A549 (cell line): ENCODE measurements at places on chromosomes 7 and 10.

DNA sequence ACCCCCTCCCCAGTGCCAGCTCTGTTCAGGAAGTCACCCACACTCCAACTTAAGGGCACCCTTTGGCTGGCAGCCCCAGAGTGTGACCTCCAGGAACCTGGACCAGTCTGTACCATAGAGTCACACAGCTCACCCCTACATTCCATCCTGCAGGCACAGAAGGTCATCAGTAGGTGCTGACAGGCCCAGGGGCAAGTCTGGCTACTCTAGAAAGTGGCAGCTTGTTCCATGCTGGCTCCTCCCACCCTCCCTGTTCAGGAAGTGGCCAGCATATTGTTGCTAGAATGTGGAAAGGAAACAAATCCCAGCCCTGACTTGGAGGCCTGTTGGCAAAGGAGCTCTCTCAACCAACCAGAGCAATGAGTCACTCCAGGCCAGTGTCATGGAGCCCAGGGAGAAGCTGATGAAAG is 3.2 kb upstream of the NCOA4 start:
- DNase-seq: no peak

- DNase-seq: peak; percentile 95
Measured at GRCh38 chr10:67815571-67816059, 22.4 kb downstream of the DNAJC12 start.

DNA sequence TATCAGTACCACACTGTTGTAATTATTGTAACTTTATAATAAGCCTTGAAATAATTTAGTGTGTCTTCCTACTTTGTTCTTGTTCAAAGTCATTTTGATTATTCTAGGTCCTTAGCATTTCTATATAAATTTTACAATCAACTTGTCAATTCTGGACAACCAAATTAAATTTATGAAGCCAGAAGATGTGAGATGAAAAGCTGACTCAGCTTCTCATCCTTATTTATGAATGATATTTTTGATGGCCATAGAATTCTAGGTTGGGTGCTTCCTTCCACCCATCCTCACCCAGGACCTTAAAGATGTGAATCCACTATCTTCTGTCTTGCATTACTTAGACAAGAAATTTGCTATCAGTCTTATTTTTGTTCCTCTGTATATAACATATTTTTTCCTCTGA is 261.1 kb downstream of the GFRA1 start:
- DNase-seq: no peak

- DNase-seq: no peak
Measured at GRCh38 chr7:2154121-2154520, 78.6 kb downstream of the MAD1L1 start.

DNA sequence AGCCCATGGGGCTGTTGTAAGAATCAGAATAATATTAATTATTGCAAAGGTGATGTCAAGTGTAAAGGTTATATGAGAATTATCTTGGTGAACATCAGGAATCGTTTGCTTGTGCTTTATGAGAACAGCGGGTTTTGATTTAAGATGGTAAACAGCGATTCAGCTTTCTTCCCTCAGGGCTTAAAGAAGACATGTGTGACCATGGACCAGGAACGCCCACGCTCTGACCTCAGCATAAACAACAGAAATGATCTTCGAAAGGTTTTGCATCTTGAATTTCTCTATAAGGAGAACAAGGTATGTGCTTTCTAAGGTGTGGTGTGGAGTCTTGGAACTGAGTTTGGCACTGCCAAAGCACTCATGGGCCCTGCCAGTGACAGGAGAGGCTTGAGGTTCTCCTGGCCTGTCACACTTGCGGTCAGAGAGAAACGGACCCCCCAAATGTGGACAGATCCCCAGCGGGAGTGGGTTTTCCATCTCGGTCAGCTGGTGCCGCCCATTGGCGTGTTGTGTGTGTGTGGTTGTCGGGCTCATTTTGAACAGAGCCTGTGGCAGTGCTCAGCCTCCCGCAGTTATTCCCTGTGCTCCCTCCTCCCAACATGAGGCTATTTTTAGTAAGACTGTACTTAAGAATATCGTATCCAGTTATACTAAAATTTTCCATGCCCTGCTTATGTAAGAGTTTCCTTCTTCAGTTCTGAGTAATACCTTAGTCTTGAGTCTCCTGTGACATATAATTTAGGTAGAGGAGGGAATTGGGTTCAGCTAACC is 7.2 kb downstream of the MINDY4 start:
- no peak for DNase-seq

DNA sequence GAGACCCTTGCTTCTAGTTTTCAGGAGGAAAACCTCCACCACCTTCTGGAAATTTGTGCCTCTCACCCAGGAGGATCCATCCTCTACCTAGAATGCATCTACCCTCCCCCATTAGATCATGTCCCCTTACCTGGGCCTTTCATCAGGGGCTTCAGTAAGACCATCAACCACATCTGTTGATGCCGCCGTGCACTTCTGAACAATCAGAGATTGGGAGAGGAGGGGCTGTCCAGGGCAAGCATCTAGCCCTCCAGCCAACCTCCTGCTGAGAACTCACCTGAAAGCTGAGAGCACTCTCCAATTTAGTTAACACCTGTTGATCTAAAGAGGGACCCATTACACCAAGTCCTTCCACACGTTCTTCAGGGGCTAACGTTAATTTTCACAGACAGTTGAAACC is 57.6 kb upstream of the PIK3CG start:
- no peak for DNase-seq

DNA sequence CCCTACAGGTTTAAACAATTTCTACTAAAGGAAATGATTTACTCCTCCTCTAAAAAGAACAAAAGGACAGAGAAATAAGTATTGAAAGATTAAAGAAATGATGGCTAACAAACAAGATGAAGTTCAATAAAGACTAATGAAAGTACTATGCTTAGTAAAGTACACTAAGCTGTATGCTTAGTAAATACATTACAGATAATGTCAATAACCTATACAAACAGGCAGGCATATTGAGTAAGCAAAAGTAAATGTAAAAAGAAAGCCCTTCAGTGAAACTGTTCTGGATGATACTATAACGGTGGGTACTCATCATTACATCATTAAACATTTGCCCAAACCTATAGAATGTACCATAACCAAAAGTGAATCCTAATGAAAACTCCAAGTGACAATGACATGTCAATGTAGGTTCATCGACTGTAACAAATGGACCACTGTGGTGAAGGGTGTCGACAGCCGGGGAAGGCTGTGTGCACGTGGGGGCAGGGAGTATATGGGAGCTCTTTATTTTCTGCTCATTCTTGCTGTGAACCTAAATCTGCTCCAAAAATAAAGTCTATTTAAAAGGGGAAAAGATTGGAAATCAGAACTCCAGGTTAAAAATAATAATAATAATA is 34.0 kb downstream of the CYTH3 start:
- DNase-seq: no peak

DNA sequence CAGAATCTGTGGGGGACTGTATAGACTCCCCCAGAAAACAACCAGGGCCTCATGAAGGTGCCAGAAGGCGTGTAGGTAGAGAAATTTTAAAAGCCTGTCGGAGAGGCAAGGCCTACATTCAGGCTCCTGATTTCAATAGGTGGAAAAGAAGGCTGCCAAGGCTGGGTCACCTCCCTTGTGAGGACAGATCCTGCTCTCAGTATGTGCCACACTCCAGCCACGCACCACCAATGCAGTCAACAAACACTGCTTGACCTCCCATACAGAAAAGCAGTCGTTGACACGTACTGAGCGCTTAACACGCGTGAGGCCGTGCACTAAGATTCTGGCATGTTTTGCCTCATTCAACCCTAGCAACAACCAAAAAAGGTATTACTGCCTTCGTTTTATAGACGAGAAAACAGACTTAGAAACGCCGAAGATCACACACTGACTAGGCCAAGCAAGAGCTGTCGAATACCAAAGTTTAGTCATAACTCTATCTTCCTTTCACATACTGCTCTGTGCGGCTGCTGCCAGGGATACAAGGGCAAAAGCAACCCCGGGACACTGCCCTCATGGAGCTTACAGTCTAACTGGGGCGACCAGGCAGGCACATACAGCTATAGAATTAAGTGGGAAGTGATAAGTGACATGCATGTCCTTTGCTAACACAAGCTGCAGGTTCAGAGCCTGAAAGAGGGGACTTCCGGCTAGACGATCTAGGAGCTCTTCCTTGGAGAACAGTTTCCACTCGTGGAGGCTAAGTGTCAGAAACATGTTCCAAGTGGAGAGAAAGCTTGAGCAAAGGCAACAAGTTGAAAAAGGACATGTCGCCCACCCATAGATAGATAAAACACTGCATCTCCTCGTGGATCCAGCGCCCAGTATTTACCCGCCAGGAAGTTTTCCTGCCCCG is 797 bp upstream of the NKX2-3 start:
- no peak for DNase-seq

DNA sequence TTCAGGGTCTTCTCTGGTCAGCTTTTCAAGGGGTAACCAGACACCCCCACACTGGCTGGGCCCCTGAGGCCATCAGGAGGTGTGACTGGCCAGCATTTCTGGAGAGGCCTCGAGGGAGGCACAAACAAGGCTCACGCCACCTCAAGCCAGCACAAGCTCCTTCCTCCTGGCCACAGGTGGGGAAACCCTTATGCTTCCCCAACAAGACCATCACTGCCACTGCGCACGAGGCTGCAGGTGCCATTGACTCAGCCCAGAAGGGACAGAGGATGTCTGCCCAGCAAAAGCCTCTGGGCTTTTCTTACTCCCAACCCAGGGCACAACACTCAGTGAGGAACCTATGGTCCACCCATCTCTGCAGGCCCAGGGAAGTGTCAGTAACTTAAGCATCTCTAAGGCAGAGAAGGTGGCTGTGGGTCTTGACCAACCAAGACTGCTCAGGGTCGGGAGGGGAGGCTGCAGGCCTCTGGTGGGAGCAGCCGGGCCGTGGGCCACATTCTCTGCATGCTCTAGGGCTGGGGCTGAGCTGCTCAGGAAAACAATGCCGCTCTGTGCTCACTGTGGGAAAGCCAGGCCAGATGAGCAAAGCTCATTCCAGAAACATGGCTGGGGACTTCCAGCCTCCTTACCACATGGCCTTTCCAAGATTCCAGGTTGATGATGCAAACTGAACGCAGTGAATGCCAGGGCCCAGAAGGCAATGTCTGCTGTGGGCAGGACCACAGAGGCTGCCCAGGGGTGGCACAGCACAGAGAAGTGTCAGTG is 24.2 kb upstream of the RASSF4 start:
- no peak for DNase-seq

DNA sequence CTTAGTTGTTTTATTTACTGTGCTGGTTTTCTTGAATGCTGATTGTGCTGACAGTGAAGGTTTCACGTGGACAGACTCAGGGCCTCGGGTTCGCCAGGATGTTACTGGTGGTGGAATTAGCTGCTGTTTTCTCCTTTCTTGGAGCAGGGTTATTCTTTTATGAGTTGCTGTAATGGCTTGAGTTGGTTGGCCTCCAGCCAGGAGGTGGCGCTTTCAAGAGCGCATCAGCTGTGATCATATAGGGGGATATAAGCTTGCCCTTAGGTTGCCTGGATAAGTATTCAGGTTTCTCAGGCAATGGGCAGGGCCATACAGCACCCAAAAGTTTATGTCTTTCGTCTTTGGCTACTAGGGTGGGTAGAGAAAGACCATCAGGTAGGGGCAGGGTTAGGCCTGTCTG is 741.3 kb downstream of the PHTF2 start:
- DNase-seq: no peak

- DNase-seq: no peak
Measured at GRCh38 chr10:75246506-75246905, 10.7 kb upstream of the COMTD1 start.

- DNase-seq: no peak
Measured at GRCh38 chr7:43618073-43618472, 35.2 kb downstream of the STK17A start.

GRCh38 chr10:49010295-49010694 is 70.7 kb upstream of the LRRC18 start:
- no peak for DNase-seq
